ENCODE measurements at places on chromosomes 2 and 18.

GRCh38 chr2:203301667-203302066, 26.5 kb upstream of the ABI2 start:
- DNase-seq, result no peak

- no peak for DNase-seq
Observed at GRCh38 chr2:175840256-175840655, 161.8 kb downstream of the LNPK start.

DNA sequence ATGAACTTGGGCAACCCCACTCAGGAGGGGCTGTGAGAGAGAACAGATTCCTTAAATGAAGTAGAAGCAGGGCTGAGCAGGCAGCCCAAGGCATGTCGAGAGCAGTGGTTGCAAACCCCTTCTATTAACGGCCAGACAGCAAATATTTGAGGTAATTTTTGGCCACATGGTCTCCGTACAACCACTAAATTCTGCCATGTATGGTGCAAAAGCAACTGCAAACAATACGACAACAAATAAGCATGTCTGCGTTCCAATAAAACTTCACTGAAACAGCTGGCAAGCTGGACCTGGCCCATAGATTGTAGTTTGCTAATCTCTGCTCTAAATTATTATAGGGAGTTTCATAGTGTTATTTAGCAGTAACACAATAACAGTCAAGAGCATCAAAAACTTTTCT, 217.0 kb upstream of the ZNF521 start:
- no peak for DNase-seq

DNA sequence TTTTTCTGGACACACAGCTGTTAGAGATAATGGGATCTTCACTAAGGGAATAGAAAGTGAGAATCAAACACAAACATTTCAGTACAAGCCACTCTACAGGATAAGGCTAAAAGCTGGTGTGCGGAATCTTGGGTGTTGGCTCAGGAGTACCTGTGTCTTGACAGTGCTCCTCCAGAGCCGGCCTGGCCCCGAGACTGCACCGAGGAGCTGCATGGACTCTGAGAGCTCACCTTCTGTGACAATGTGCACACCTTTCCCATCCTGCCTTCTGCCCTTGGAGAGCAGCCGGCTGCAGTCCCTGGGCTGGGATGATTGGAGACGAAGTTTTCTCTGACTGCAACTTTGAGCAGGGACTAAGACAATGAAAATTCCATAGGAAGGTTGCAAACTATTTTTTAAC, 89.1 kb downstream of the TMEM182 start:
- DNase-seq, result no peak

DNA sequence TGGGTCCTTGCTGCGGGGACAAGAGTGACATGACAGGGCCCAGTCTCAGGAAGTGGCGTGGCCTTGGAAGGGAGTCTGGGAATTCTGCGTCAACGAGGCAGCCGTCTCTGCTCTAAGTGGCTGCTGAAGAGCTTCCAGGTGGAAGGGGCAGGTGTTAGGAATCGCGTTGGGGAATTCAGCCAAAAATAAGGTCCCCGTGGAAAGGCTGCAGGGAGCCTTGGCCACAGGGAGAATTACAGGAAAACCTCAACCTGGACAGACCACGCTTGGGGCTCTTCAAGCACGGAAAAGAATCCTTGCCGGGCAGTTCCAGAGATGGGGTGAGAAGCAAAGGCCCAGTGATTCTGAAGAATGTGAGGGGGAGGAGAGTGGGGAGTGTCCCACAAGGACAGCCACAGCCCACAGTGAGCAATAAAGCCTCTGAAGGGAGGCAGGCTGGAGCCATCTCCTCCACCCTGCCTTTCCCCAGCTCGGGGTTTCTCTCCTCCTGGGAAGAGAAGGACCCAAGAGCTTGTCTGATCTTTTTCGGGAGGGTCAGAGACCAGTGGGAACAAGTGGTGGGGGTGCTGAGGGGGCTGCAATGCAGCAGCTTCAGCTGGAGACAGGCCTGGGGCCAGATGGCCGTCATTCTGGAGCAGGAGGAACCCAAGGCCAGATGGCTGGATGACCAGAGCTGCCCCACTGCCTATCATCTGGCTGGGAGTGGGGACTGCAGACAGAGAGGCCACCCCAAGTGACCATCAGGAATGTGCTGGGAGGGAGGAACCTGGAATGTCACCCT, 106.4 kb upstream of the SMAD2 start:
- no peak for DNase-seq

DNA sequence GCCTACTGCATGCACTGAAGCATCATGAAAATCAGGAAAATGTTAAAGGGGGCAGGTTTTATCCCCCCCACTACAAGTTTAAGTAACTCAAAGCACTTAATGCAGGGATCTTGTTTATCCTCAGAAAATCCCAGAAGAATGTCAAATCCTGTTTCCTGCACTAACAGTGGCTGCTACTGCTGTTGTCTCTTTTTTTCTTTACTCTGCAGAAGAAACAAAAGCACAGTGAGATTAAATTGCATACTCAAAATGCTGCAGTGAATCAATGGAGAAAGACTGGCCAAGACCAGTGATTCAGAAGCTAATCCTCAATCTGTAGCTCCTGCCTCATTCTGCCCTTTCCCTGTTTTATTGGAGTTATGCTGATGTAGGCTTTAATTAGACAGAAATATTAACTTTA, 332.3 kb upstream of the FIGN start:
- DNase-seq, result no peak

DNA sequence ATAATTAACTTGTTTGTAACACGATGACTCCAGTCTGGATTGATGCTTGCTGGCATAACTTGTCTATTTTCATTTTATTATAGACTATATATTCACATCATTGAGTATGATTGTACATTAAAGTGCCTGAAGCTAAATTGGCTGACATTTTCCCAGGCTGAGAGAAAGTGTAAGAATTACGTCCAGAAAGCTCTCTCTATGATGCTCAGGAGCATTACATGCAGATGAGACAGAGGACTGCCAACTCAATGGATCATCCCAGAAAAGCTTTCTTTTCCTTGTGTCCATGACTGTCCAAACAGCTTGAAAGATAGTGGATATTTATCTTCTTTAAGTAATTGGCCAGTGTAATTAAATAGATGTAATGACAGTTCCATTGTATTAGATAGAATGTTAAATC, 1372.2 kb upstream of the TMEFF2 start:
- DNase-seq, result no peak

Data from stimulated activated CD8-positive, alpha-beta memory T cell treated with anti-CD3 and anti-CD28 coated beads, Interleukin-7, amount 100 ng/mL, for 1 hour (primary cell).